Stimulated activated CD8-positive, alpha-beta memory T cell treated with anti-CD3 and anti-CD28 coated beads, Interleukin-15, amount 100 ng/mL, for 1 hour (primary cell): ENCODE measurements at places on chromosomes 2 and 18.

DNA sequence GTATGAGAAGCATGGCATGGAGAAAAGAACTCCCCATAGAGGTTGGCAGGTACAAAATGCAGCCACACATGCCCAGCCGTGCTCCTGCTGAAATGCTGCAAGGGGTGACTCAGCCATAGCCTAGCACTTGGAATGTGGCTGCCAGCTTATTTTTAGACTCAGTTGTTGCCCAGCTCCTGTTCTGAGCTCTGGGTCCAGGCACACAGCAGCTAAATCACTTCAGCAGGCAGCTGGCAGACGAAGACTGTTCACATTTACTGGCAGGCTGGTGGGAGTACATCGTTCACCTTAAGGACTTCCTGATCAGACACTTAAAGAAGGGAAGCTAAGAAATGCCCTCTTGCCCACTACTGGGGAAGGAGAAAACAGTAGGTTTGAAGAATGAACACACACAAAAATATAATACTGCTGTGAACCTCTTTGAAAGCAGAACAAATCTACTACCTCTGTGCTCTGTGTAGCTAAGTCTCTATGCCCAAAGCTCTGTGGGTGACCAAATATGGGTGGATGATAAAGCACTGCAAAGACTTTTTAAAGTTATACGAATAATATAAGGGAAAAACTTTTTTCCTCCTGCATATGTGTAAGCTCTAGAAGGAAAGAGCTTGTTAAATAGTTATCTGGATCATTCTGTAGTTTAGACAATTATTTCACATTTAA lies 146.1 kb downstream of the LNPK start:
- no peak for DNase-seq

DNA sequence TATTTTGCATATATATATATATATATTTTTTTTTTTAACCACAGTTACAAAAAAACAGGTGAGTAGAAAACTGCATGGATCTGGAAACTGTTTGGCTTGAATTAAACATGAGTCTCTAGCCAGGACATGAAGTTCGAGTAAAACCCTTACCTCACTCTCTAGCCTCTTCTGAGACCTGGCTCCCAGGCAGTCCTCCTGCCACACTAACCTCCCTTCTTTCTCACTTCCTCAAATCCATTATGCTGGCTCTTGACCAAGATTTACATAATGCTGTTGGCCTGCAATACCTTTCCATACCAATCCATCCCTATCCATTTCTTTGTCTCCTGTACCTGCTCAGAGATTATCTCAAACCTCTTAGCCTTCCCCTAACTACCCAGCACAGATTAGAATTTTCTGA lies 34.0 kb downstream of the PIGN start:
- no peak for DNase-seq

- no peak for DNase-seq
These were observed 213.9 kb downstream of the FBXO15 start for GRCh38 chr18:73933685-73934084.

DNA sequence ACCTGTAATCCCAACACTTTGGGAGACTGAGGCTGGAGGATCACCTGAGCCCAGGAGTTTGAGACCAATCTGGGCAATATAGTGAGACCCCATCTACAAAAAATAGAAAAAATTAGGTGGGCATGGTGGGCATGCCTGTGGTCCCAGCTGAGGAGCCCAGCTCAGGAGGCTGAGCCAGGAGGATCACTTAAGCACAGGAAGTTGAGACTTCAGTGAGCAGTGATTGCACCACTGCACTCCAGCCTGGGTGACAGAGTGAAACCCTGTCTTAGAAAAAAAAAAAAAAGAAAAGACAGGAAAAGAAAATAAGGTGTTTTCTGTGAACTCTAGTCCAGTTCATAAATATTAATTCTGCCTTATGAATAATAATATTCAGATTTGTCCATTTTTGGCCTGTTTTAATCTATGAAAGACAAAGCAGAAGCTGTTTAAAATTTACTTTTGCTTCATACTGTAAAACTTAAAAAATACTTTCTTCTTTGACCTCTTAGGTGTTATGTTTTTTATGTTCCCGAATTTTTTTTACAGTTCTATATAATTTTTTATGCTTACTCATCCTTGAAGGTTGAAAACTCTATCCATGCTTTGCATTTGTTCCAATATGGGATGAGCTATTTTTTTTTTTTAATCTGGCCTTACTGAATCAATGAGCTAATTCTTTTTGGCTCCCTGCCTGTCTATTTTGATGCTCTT lies 8.4 kb upstream of the ANXA4 start:
- no peak for DNase-seq

DNA sequence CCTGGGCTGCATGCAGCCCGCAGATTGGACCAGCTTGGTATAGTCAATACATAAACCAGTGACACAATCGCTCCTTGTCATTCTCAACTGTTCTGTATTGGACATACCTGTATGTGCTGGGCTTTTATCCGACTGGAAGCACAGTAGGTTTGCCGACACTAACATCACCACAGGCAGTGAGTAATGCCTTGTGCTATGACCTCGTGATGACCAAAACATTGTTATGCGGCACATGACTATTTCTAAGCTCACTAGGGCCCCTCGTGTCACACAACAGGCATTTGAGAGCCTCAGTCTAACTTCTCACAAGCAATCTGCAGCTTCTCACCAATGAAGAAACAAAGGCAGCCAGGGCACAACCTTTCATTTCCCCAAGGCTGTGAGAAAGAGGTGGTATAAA lies 320.8 kb downstream of the AFF3 start:
- DNase-seq: no peak

- no peak for DNase-seq
These were observed 537 bp downstream of the AGFG1 start for GRCh38 chr2:227472265-227473121.

DNA sequence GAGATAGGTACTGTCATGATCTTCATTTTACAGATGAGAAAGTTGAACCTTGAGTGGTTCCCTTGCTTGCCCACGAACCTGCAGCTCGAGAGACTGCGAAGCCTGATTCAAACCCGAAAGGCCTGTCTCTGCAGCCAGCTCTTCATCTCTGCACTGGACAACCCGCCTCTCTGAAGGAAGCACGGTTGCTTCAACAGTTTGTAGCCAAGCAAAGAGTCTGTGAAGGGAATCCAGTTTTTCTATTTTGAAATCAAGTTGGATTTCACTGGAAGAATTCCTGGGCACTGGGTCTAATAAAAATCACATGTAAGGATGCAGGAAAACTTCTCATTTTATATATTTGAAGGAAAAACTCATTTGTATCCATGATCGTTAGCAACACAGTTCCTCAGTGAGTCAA lies 21.3 kb upstream of the ICOS start:
- no peak for DNase-seq

GRCh38 chr2:163859951-163860350 lies 124.1 kb upstream of the FIGN start:
- DNase-seq: no peak

- DNase-seq: no peak
These were observed at the start of gene ALK for GRCh38 chr2:29921560-29921915. TSS of gene ALK (minus strand) at chr2:29921586. CDS start at chr2:29920659, 927 bp downstream.

- DNase-seq: peak; percentile 8
These were observed 94.8 kb upstream of the CXCR4 start for GRCh38 chr2:136212426-136213378.

GRCh38 chr2:15298770-15299169 lies 262.4 kb downstream of the NBAS start:
- no peak for DNase-seq

DNA sequence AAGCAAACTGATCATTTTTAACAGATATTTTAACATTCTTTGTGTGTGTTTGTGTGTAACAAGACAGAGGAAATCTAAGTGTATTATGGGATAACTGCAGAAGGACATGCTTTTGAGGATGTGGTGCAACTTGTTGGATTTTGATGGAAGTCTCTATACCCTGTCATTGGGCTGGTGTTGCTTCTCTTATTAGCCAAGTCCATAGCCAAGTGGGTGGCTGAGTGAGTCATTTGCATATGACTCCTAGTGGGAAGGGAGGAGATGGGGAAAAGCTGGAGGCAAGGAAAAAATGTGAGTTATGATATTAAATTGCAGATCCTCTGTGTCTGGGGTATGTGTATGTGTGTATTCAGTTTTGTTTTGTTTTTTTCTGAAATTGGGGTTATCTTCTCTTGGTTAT lies 879.9 kb downstream of the DCC start:
- DNase-seq: no peak

GRCh38 chr2:63046552-63046951 lies 4.1 kb upstream of the OTX1 start:
- DNase-seq: no peak

DNA sequence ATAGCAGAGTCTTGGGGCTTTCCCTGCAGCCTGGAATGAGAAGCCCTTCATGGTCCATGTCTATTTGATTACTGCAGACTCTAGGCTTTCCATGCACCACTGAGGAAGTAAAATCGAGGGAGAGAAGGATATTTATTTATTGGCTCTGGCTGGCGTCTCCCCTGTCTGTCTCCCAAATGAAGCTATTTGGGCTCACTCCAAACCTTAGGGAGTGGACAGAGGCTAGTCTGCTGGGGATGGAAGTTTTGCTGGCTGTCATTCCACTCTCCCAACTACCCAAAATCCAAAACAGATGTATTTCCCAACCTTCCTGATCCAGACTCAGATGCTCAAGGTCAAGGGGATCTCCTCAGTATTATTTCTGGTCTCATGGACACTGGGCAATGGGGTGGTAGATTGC lies 33.7 kb downstream of the TMEM17 start:
- DNase-seq: no peak

- DNase-seq: no peak
These were observed 38.8 kb downstream of the G6PC2 start for GRCh38 chr2:168939918-168940317.

DNA sequence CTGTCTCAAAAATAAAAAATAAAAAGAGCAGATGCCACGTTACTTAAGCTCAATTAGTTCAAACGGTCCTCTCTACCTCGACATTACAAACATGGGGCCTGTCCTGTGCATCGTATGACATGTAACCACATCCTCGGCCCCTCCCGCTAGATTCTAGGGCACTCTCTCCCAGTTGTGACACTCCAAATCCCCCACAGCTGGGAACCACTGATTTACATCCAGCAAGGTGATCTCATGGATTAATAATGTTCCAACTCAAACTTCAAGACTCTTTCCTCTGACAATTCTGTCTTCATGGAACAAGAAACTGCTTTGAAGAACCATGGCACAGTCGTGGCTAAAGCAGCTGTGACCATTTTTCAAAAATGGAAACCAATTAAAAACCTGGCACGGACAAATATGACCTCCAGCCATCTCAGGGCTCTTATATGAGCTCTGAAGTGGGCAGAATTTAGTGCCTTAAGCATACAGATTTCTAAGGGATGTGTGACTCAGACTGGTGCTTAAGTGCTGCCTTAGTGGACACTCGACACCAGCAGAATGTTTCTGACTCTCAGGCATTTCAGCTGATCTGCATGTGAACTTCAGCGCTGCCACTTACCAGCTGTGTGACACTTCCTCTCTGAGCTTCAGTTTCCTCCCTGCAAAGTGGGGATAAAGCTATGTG lies 31.7 kb upstream of the ASAP2 start:
- no peak for DNase-seq

DNA sequence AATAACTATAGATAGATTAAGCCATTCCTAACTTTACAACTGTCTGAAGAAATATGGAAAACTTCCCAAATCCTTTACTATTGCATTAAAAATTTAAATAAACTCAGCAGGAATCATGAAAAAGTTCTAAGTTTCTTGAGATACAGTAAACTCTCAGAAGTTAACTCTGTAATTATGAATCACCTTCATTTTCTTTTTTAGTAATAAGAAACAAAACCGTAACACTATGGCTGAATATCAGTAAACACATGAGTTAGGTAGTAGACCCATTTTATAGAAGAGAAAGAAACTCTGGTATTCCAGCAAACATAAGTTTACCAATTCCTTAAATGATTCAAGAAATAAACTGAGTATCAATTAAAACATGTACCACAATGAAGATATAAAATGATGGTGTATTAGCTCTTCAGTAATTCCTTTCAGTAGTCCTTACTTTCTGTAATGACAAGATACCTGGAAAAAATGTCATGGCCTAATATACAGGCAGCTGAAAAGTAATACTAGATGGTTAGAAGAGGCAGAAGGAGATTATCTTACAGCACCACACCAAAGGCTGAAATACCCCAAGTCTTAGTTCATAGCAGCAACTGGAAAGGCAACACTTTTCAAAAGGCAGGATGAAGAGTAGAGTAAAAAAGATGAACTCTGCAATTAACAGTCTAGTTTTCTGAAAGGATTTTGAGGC lies 11.5 kb downstream of the TRIP12 start:
- DNase-seq: no peak

DNA sequence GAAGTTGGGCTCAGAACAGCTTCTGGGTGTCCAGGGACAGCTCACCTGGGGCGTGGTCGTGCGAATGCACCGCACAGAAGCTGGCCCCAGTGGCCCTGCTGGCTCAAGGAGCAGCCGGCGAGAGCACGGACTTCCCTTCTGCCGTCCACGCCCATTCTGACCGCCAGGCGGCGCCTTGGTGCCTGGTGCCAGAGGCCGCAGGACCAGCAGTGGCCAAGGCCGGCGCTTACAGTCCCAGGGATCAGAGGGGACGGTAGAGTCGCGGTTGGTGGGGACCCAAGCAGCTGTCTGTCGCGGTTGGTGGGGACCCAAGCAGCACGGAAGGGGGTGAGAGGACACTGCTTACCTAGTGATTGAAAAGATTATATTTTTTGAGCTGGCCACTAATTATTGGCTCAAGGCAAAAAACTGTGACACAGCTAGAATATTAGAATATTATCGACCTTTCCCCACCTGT lies 25.7 kb downstream of the NPPC start:
- DNase-seq: peak; percentile 20

DNA sequence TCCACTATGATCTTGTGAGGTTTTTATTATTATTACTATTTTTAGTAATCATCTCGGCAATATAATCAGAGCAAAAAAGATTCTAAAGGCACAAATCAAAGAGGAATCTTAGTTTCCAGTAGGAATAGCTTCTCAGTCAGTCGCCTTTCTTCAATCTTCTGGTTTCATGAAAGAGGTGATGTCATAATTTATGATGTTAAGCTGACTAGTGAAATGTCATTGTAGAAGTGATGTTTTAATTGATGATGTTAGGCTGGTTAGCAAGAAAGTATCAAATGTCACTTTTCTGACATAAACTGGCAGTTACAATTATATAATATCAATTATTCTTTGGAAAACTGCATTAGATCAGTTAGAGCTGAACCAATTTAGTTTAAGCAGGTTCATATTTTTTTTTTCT lies 476.7 kb upstream of the ETAA1 start:
- no peak for DNase-seq

- DNase-seq: no peak
These were observed at the start of gene MOGAT1 for GRCh38 chr2:222671259-222672067. TSS of gene MOGAT1 (plus strand) at chr2:222671658. CDS start at chr2:222671786, 128 bp downstream.

- no peak for DNase-seq
These were observed 216.9 kb downstream of the SH3RF3 start for GRCh38 chr2:109345653-109346480.

DNA sequence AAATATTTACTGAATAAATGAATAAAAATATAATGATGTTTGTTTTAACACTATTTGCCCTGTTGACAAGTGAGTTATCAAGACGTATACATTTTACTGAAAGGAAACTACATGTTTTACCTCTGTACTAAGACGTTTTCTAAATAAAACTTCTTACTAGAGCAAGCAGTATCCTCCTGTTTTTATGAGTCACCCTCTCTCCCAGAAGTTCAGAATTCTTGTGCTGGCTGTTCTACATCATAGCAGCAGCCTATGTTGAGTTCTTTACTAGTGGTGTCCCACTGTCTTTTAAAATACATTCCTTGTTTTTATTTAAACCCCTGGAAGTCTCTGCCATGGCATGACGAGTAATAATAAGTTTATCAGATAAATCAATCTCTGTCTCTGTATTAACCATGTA lies 297.4 kb downstream of the CALCRL start:
- no peak for DNase-seq

- no peak for DNase-seq
These were observed 25.6 kb upstream of the GREB1 start for GRCh38 chr2:11508279-11508678.
